ENCODE measurements at places on chromosomes 3 and 15.

- no peak for DNase-seq
Observed at GRCh38 chr3:71436337-71436736, 147.2 kb downstream of the FOXP1 start.

- DNase-seq = no peak
Observed at GRCh38 chr3:112357930-112358780, 25.2 kb downstream of the CD200 start.

GRCh38 chr15:72284781-72285180 is 12.4 kb upstream of the PARP6 start:
- no peak for DNase-seq

- DNase-seq = no peak
Observed at GRCh38 chr15:45221967-45222366, 30.1 kb upstream of the SLC28A2 start.

- no peak for DNase-seq
Observed at GRCh38 chr3:101928890-101929289, 79.6 kb downstream of the NFKBIZ start.

DNA sequence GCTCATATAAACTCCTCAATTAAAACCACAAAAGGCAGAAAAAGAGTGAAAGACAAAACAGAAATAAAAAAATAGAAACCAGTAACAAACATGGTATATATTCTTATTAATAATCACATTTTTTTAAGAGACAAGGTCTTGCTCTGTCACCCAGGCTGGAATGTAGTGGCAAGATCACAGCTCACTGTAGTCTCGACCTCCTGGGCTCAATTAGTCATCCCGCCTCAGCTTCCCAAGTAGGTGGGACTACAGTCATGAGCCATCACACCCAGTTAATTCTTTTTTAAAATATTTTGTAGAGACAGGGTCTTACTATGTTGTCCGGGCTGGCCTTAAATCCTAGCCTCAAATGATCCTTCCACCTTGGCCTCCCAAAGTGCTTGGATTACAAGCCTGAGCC is 37.1 kb downstream of the FAM240A start:
- no peak for DNase-seq

GRCh38 chr3:53994986-53995603 is 103.4 kb upstream of the SELENOK start:
- no peak for DNase-seq

GRCh38 chr15:33788906-33789540 is 179.3 kb upstream of the CHRM5 start:
- DNase-seq = peak; percentile 77

- DNase-seq = no peak
Observed at GRCh38 chr15:83295417-83295816, 11.0 kb upstream of the BNC1 start.

DNA sequence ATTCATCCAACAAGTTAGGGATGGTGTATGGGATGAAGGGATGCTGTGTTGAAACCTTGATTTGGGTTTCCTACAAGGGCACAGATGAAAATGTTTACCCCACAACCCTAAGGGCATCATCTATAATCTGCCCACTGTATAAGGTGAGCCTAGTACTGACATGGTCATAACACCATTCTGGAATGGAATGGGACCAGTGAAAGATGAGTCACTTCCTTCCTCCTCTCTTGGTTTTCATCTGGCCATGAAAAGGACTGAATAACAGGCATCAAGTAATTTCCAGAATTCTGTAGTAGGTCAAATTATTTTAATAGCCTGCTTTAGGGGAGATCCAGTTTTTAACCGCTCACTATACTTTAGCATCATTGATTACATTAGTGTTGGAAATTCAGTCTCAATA is 538.6 kb downstream of the NR2F2 start:
- DNase-seq = no peak

DNA sequence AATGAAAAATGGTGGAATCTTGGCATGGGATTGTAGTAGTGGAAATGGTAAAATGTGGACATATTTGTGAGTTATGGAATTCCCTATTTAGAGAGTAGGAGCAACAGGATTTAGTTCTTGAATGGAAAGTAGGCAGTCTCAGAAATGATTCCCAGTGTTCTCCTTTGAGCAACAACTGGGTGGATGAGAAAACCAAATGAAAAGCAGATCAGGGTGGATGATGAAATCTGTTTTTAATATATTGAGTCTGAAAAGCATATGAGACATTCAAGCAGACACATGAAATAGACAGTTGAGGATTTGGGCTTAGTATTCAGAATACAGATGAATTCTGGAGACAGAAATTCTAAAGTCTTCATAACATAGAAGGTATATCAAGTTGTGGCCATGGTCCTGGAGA is 451.3 kb downstream of the LPP start:
- DNase-seq = no peak

DNA sequence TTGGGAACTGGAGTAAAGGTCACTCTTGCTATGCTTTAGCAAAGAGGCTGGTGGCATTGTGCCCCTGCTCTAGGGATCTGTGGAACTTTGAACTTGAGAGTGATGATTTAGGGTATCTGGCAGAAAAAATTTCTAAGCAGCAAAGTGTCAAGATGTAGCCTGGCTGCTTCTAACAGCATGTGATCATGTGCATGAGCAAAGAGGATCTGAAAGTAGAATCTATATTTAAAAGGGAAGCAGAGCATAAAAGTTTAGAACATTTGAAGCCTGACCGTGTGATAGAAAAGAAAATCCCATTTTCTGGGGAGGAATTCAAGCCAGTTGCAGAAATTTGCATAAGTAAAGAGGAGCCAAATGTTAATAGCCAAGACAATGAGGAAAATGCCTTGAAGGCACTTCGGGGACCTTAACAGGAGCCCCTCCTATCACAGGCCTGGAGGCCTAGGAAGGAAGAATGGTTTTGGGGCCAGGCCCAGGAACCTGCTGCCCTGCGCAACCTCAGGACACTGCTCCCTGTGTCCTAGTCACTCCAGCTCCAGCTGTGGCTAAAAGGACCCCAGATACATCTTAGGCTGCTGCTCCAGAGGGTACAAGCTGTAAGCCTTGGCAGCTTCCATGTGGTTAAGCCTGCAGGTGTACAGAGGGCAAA is 212.2 kb upstream of the LINGO1 start:
- no peak for DNase-seq

GRCh38 chr3:156583469-156583868 is 28.6 kb upstream of the SSR3 start:
- DNase-seq = no peak

GRCh38 chr3:147157631-147158030 is 248.7 kb downstream of the ZIC4 start:
- no peak for DNase-seq

GRCh38 chr3:156471431-156471830 is 83.5 kb downstream of the SSR3 start:
- DNase-seq = no peak

DNA sequence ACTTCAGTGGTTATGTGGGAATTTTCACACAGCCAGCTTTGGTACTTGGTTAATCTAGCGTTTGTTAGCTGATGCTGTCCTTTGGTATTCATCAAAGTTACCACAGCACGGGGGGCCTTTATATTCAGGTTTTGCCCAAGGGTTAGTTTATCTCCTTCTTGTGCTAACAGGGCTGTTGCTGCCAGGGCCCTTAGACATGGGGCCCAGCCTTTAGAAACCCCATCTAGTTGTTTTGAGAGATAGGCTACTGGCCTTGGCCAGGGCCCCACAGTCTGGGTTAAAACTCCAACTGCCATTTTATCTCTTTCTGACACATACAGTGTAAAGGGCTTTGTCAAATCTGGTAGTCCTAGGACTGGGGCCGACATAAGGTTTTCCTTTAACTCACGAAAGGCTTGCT is 7.5 kb upstream of the DNAAF4 start:
- no peak for DNase-seq

GRCh38 chr3:146468671-146469149 is 651 bp downstream of the PLSCR2 start:
- no peak for DNase-seq

DNA sequence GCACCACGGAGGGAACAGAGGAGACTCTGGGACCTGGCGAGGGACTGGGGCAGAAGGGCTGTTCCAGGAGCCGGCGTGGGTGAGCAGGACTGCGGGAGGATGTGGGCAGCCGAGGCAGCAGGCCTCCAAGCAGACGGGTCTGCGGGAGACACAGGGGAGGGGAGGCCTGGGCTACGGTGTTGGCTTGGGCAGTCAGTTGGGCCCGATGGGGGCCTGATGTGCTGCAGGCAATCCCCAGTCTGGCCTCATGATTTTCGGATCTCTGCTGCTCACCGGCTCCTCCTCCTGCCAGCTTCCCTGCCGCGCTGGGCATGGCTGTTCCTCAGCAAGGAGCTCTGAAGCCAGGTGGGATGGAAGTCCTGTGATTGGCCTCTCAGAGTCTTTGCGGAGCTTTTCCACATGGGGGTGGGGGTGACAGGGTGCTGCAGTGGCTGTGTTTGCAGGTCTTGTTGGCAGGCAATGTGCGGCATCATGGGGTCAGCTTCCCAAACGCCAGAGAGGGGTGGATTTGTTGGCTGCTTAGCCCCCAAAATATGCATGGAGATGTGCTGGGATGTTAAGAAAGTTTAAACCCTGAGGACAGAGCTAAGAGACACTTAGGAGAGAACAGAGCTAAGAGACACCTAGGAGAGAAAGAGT is 19.3 kb downstream of the MINAR1 start:
- DNase-seq = no peak

DNA sequence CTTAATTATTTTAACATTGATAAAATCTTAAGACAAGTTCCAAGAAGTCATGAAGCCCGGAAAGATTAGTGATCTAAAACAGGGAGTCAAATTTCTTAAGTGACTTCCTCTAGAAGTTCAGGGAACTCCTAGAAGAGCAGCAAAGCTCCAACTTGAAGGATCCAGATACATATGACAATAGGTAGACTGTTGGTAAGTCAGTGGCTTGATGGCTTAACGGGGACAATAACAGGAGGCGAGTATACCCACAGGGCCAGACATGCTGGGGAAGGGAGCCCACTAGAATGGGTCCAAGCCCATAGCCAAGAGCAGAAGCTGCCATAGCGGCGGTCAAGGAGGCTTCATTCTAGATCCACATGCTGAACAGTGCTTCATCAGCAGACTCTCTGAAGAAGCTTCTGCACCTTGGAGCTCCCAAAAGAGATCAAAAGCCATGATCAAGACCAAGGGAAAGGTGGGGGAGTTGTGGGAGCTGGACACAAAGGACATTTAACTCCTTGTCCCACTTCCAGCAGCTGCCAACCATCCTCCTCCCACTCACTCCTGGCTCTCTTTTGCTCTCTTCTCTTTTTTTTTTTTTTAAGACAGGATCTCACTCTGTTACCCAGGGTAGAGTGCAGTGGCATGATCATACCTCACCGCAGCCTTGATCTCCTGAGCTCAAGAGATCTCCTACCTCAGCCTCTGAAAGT is 10.2 kb upstream of the CA12 start:
- no peak for DNase-seq

DNA sequence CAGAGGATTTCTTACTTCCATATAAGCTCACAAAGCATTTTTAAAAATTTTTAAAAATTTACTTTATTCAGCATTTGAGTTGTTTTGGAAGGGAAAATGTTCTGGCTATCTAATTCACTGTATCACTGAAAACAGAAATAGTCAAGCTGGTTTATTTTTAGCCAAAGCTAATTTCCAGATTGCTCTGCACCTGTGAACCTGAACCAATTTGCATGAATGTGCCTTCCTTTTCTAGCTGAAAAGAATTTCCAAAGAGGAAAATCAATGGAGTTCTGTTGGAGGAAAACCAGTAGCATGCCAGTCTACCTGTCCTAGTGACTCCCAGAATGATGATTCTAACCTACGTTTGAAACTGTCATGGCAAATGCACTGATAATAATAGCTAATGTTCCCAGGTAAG is 134.2 kb upstream of the LIPC start:
- DNase-seq = no peak

GRCh38 chr15:77027111-77027696 is 32.3 kb downstream of the PSTPIP1 start:
- no peak for DNase-seq

GRCh38 chr3:160481856-160482255 is 32.3 kb upstream of the TRIM59 start:
- no peak for DNase-seq

DNA sequence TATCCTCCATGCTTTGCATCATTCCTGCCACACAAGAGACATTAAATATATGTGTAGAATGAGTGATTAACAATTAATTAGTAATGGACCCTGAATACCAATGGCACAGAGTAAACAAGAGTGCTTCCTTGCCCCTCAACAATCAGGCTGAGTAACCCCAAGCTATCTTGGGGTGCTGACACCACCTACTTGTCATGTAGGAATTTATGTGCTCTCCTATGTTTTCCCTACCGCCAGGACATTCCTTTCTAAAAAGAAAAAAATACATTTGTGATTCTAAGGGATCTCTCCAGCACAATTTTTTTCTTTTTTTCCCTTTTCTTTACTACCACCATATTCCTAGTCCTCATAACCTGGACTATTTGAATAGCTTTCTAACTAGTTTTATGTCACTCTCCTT is 449.1 kb downstream of the MFSD1 start:
- DNase-seq = no peak

DNA sequence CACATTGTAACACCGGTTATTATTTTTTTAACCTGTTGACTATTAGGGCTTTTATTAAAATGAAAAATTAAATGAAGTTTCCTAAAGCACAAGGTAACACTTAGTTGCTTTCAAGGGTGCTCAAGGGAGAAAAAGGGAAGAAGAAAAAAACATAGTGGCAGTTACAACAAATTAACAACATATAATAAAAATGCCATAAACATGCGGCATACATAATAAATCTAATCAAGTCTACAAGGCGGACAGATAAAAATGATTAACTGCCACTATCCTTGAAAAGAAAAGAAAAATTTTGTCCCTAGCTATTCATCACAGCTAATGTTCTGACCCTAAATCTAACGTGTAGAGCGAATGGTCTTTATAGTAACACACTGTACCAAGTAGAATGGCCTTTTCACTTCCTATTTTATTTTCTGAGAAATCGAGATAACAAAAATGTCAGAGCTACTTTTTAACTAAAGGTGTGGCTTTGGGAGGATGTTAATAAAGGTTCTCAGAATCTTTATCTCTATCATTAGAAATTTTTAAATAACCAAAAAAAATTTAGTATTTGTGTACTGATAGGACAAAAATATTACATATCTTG is 194.9 kb downstream of the FOXP1 start:
- no peak for DNase-seq

DNA sequence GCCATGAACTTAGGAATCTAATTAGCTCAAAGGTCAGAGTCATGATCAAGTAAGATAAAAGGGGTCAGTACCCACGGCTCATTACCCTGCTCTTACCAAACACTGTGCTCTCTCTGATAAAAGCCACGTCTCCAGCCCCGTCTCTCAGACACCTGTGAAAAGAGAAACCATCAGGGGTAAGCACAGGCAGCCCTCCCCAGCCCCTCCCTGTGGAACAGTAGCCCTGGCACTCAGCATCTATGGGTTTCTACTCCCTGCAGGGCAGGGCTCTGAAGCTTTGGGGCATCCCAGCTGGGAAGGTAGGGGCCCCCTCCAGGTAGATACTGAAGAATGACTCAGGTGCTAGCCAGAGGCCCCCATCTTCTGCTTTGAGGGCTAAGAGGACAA is 10.5 kb downstream of the LTF start:
- no peak for DNase-seq

GRCh38 chr15:61653110-61653509 is 407.1 kb downstream of the VPS13C start:
- DNase-seq = no peak

Measured in hematopoietic multipotent progenitor cell (in vitro differentiated cells).